ENCODE measurements at places on chromosomes 3 and 15.

DNA sequence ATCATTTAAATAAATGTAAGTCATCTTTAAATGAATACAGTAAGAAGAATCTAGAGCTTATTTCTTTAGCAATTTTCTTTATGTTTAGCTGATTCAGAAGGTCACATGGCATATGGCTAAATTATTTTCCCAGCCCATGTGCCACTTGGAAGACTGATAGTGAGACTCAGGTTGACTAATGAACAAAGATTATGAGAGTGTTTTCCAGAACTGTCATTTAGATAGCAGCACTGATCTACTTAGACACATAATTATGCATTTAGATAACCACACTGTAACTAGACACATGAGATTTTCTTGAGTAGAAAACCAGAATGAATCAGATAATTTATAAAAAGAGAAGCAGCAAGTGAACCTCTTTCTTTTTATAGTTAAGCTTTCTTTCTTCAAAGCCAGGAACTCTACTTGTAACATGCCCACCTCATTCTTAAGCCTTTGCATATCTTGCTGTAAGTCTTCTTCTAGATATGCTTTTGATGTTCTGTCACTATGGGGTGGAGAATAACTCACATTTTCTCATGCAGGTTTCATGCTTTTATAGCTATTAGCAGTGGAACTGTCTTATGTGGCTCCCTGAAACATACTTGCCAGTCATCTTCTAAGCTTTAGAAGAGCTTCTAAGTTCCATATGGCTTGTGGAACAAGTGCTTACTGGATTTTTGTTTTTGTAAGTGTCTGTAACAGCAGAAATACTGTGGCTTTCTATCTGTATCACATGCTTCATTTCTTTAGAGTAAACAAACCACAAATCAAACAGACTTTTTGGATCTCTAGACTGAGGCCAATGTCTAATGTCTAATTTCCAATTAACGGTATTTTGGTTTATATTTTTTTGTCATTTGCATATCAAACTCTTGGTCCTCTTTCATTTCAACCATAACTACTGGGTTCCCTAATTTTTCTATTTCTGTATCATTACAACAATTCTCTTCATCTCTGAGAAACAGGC is 101.4 kb downstream of the LMLN start:
- no peak for DNase-seq

DNA sequence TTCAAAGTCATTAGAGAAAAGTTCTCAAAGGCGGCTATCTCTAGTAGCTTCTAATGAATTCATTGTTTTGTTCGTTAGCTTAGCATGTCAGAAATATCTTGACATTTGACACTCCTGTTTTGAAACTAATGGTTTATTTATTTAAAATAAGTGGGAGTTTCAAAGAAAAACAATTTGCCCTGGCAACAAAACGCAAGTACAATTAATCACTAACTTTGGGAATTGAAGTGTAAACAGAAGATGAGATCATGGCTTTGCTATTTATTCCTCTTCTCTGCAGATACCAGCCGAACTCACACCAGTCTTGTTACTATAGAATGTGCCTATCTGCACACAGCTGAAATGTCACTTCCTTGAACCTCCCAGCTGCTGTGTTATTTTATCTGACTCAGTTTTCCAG is 27.5 kb downstream of the MASP1 start:
- no peak for DNase-seq

DNA sequence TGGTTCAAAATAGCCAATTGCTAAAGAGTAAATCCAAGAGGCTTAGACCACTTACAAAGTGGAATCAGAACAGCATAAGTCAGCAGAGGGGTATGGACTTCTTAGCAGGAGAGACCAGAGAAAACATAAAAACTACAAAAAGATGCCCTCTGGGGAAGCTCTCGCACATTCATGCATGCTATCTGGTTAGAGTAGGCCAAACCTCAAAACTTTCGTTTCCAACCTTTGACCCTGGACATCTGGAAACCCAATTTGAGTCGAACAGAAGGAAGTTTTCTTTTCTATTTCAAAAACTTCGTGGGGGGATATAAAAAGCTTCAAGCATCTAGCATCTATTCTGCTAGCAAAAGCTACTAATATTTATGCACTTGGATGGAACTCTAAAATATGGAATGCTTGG is 523.9 kb upstream of the AGTR1 start:
- DNase-seq, result no peak

- DNase-seq, result no peak
Measured at GRCh38 chr3:100089812-100090668, 24.3 kb downstream of the FILIP1L start.

GRCh38 chr15:57792724-57793449 is 86.4 kb downstream of the POLR2M start:
- no peak for DNase-seq

DNA sequence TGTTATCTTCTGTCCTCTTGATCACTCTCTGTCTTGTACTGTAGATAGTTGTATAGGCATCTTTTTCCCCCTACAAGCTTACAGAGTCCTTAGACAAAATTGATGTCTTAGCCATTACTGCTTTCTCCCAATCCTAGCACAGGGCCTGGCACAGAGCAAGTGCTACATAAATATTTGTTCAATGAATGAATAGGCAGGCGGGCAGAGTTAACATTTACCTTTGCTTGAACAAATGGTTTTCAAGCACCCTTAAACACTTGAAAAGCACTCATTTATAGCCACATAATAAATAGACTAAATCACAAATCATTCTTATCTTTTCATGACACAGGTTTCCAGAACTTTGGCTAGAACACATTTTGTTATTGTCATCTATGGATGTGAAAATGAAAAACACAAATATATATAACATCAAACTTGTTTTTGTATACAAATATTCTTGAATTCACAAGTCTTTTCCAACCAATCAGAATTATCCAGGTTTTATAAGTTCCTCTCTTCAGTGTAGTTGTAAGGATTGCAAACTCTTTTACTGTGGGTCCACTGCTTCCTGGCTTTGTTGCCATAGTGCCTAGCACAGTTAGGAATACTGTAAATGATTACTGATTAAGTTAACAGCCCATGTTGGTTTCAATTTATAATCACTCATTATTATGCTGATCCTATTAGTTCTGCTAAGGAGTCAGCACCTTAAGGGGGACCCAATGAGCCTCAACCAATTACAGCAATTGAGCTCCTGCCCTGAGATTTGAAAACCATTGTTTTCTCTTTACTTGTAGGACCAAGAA is 61.9 kb downstream of the ISL2 start:
- no peak for DNase-seq

GRCh38 chr15:52682200-52682599 is 3.0 kb upstream of the ATOSA start:
- DNase-seq, result no peak

DNA sequence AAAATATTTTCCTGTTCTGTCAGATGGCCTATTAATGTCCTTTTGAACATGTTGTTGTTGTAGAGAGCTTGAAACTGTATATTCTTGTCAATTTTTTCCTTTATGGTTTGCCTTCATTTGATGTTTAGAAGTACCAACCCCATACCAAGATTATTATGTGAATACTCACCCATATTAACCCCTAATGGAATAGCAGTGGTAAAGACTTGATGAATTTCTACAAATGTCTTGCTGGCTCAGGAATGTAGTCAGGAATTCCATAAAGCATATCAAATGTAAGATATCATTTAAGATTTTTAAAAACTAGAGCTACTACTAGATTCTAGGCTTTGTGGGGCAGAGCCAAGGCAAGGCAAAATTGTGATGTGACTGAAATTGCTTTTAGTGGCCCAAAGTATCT is 30.0 kb downstream of the MYO5A start:
- no peak for DNase-seq
